ENCODE measurements at places on chromosomes 3 and 15.

DNA sequence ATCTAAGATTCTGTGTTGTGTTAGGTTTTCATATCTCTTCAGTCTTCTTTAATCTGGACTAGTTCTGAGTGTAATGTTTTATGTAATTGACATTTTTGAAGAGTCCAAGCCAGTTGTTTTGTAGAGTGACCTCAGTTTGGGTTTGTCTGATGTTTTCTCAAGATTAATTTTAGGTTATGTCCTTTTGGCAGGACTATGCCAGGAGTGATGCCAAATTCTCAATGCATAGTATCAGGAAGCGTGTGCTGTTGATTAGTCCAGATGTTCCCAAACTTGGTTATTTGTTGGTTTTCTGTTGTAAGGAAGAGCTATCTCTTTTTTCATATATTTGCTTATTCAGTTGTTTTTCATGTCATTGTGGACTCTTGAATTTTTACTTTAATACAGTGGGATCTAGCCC is 32.6 kb downstream of the NMD3 start:
- DNase-seq, result no peak

DNA sequence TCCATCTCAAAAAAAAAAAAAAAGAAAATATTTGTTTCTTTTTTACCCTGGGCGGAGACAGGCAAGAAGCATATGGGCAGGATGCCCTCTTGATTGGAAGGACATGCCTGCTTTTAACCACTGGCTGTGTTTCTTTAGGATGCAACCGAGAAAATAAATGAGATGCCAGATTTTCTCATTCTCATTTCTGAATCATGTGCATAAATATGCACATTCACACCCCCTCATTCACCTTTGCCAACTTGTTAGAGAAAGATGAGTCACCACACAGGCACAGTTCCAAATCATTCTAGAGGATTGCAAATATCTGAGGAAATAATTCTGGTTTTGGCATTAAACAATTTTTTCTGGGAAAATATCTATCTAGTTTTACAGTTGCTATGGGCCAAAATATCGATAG is 3.3 kb downstream of the LIPH start:
- no peak for DNase-seq

GRCh38 chr15:99279827-99280226 is 28.5 kb downstream of the LRRC28 start:
- DNase-seq, result no peak

DNA sequence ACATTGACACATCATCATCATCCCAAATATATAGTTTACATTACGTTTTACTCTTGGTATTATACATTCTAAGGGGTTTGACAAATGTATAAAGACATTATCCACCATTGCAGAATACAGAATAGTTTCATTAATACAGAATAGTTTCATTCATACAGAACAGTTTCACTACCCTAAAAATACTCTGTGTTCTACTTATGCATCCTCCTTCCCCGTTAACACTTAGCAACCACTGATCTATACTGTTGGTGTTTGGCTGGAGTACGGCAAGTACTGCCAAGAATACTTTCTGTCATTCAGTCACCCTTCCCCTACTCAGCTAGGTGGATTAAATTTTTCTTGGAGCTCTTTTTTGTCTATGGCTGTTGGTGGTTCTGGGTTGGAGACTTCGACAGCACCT is 33.4 kb downstream of the LEKR1 start:
- DNase-seq, result no peak

DNA sequence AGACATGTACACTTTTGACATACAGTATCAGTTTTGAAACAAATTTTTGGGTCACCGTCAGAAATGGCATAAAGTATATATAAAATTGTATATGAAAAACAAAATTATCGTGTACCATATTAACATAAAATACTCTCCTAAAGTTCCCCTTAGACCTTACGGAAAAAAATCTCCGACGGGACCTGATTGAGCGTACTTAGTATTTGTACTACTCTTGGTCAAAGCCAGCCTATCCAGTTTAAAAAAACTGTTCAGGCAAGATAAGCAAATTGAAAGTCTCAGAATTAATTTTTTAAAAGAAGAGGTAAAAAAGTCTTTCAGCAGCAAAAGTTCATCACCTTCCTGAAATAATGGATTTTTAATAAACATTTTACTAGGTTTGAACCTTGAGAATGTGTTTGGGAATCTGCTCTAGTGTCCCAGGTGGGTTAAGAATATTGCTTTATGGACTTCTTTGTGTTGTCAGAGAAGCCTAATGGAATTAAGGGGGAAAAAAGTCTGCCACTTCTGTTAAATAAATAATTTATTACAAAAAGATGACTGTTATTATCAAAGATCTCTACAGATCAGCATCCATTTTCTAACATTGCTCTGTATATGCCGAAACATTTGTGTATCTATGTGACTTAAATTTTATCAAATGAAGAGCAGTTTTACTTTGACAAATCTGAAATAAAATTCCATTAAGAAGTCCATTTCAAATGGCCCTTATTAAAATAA is 48.6 kb downstream of the ZBTB20 start:
- DNase-seq, result no peak

DNA sequence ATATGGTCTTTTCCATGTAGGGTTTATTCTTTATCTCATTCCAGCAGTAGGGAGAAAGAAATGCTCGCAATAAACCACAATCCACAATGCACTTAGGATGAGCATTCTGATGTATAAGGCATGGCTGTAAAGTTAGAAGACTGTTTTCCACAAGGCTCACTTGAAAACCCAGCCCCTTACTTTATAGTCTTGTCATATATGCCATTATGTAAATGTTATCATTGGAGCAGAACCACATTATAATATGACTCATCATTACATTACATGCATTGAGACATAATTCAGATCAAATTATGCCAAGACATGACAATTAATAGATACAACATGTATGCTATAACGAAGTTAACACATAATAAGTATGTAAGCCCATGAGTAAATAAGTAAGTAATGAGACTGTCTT is 348.1 kb downstream of the LSAMP start:
- no peak for DNase-seq

- no peak for DNase-seq
Measured at GRCh38 chr3:11410564-11410963, 138.4 kb downstream of the ATG7 start.

- no peak for DNase-seq
Measured at GRCh38 chr3:120418446-120418845, 32.3 kb downstream of the FSTL1 start.

GRCh38 chr3:58167431-58168351 is 43.1 kb downstream of the DNASE1L3 start:
- peak; percentile 25 for DNase-seq

- DNase-seq, result no peak
Measured at GRCh38 chr3:190258634-190259033, 63.6 kb downstream of the CLDN1 start.

- DNase-seq, result no peak
Measured at GRCh38 chr3:114900908-114901307, 246.2 kb downstream of the ZBTB20 start.

GRCh38 chr3:70530626-70531025 is 218.2 kb upstream of the MDFIC2 start:
- no peak for DNase-seq

- peak; percentile 7 for DNase-seq
Measured at GRCh38 chr3:100665230-100665629, 44.1 kb upstream of the TFG start.

DNA sequence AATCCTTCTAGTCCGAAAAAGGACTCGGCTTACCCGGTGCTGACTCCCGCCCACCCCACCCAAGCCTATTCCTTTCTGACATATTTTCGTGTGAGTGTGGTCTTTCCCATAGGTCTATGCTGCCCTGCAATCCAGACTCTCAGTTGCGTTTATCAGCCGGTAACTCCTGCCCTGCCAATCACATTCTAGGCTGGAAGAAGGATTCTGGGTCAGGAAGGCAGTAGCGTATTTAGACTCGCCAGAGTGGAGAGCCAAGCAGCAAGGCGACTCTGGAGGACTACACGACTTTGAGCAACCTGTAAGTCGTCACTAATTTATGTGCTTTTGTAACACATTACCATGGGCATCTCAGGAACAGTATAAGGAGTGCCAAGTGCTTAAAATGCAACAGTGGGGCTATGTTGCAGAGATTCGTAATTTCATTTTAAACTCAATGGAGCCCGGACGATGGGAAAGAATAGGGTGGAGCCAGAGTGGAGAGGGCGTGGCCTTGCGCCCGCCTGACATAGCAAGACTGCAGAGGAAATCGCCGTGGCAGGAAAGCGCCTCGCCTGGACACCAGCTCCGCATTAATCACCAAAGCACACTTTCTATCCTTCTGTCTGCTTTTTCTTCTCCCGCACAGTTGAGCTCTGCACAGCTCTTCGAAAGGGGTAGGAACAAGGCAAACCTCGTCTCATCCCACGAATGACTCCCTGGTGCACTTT is 1044.2 kb downstream of the AGBL1 start:
- DNase-seq, result no peak

- DNase-seq, result no peak
Measured at GRCh38 chr3:184336547-184337398, 627 bp upstream of the FAM131A start.

- DNase-seq, result no peak
Measured at GRCh38 chr15:30974112-30974511, 17.3 kb downstream of the MTMR10 start.

DNA sequence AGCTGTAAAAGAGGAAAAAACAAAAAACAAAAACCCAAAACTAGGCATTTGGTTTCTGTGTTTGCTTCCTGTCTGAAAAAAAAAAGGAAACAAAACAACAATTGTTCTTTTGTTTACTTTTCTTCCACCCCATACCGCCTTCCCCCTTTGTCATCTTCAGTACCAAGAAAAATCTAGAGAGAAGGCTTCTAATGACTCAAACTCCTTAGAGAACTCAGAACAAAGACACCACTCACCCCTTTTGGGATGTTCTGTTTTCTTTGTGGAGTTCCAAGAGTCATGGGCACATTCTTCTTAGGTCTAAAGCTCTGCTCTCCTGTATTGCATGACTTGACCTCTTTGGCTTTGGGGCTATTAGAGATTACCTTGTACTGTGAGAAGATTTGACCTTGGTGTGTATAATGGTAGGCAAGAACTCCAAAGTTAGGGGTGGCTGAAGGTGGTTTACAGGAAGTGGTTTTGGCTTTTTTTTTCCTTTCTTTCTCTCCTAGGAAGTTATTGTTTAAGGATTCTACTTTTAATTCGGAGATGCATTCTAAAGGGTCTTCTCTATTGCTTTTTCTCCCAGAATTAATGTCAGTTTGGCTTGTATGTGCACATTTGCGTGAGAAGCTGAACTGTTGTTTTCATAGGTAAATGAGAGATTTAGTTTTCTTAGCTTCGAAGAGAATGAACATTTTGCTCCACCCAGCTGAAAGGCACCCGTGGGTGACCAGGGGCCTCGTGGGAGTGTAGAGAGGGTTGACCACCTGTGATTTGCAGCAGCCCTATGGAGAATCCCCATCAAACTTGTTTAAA is 39.5 kb upstream of the ZBTB20 start:
- DNase-seq, result no peak

- no peak for DNase-seq
Measured at GRCh38 chr15:48674876-48675275, 29.4 kb upstream of the FBN1 start.

DNA sequence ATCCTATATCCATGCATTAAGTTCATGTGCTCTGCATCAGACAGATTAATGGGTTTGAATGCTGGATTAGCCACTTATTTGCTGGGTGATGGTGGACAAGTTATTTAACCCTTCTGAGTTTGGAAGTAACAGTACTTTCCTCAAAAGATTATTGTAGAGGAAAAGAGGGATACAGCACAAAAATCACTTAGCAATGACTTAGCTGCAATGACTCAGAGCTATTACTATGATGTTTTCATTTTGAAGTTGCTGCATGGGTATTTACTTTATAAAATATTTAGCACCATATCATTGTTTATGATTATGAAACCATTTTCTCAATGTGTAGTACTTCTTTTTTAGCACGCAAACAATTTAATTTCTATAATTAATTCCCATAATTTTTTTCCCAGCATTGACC is 248.4 kb downstream of the MYRIP start:
- DNase-seq, result no peak

DNA sequence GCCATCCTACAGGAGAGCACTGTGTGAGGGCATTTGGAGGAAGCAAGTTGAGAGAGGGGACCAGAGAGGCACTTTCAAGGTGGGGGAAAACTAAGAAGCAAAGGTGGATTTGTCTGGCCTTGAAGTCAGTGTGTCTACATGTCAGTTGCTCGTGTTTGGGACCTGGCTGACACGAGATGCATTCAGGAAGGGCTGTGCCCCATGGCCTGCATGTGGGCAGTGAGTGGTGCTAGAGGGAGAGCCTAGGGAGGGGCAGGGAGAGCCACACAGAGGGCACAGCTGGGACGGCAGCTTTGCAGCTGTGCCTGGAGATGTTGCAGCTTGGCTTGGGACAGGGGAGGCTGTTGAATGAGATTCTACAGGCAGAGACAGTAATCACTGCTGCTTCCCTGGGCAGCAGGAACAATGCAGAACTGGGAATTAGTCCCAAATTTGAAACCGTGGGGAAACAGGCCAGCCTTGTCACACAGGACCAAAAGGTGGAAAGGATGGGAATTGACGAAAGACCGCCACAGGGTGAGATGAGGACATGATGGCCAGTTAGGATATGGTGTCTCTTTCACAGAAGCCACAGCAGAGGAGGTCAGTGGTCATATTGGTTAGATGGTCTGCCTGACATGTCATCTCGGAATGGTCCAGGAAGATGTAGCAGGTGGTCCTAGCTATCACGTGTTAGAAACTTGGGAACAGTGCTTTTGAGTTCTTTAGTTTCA is 10.0 kb downstream of the SEC61A1 start:
- no peak for DNase-seq

DNA sequence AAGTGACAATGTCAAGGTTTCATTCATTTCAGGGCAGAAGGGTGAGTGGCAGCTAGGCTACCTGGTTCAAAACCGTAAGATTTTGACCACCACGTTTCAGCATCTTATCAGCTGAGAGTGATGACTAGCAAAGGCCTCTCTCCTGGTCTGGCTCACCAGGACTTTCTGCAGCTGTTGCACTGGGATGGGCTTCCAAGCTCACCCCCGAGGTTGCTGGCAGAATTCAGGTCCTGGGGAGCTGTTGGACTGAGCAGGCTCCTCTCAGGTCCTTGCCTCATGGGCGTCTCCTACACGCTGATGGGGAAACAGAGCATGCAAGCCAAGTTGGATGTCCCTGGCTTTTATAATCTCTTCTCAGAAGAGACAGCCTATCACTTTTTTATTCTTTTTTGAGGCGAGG is 88.8 kb upstream of the RNU6-1 start:
- DNase-seq, result no peak

- no peak for DNase-seq
Measured at GRCh38 chr15:83592370-83593040, 61.4 kb upstream of the ADAMTSL3 start.

- no peak for DNase-seq
Measured at GRCh38 chr3:141110322-141110721, 59.2 kb downstream of the SPSB4 start.

All from stimulated activated CD8-positive, alpha-beta memory T cell treated with anti-CD3 and anti-CD28 coated beads, Interleukin-4, amount 100 ng/mL, for 1 hour (primary cell).